ENCODE measurements at places on chromosomes 3 and 15.
A peak's percentile ranks its signal among the peaks of the same experiment; 100 is the strongest.

GRCh38 chr15:60766391-60767128 lies 287.6 kb upstream of the ICE2 start:
- DNase-seq, result no peak

- no peak for DNase-seq
Observed at GRCh38 chr15:69209661-69210060, 49.2 kb downstream of the GLCE start.

DNA sequence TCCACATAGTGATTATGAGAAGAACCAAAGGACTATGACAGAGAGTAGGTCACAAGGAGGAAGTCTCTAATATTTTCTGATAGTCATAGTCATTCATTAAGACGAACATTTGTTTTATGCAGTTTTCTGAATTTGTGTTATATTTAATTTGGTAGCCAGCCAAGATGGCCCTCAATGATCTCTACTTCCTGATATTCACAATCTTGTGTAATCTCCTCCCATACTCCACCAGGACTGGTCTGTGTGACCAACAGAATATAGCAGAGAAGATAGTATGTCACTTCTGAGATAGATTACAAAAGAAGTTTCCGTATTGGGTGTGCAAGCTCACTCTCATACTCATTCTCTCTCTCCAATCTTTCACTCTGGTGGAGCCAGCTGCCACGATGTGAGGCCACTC lies 30.8 kb downstream of the HLTF start:
- peak; percentile 53 for DNase-seq

DNA sequence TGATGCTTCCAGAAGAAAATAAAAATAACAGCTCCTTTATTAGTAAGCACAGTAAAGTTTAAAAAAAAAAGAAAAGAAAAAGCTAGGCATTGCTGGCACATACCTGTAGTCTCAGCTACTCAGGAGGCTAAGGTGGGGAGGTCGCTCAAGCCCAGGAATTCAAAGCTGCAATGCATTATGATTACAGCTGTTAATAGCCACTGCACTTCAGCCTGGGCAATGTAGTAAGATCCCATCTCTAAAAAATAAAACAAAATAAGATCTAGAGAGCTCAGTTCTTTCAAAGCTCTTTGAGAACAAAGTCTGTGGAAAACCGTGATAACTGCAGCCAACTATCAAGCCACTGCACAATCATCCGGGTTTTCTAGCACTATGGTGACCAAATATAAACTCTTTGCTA lies 212.2 kb downstream of the ZMAT3 start:
- no peak for DNase-seq

GRCh38 chr15:101332061-101332467 lies 37.0 kb upstream of the SNRPA1 start:
- DNase-seq, result no peak

GRCh38 chr15:29058903-29059539 lies 173.2 kb downstream of the APBA2 start:
- DNase-seq, result no peak

GRCh38 chr3:110384601-110385000 lies 687.0 kb upstream of the NECTIN3 start:
- DNase-seq, result no peak

- peak; percentile 86 for DNase-seq
Observed at GRCh38 chr15:64749167-64749566, 26.2 kb downstream of the RBPMS2 start.

DNA sequence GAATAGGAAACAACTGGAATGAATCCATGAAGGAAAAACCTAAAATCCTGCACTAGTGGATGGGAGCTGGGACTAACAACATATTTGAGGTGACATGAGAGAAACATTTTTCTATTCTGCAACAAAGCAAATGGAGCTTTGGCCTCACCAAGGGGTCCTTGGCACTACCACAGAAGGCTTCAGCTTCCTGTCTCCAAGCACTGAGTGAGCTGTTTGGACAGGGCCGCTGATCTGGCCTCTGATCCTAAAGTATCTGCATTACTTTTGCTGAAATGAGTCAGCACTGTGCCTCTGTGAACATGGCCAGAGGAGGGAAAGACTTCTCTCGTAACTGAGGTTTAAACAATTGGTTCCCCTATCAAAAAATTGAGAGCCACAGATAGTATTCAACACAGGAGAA lies 9.0 kb downstream of the ARPP21 start:
- DNase-seq, result no peak

- DNase-seq, result peak; percentile 11
Observed at GRCh38 chr15:67922971-67923945, 83.4 kb upstream of the RNU6-1 start.

GRCh38 chr3:98971169-98971681 lies 69.7 kb upstream of the DCBLD2 start:
- peak; percentile 53 for DNase-seq

DNA sequence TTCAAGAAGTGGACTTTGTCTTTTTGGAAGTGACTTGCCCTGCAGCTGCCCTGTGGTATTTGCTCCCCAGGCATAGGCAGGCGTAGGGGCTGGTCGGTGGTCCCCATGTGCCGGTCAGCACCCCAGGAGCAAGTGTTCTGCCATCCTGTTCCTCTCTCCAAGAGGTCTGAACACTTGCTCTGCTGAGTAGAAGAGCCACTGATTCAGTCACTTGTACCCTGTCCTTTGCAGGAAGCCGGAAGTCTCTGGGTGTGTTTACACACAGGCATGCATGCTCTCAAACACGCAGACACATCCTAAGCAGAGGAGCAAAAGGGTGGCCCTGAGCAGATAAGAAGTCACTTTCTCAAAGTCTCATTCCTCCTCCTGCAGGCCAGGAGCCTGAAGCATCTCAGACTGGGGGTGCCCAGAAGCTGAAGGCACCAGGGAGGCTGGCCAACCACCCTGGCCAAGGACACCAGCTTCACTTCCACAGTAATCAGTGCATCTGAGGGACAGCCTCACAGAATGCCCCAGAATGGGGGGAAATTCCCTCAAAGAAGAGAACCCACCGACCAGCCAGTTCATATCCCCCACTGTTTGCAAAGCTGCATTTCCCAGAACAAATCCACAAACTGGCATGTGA lies 88.7 kb upstream of the POMGNT2 start:
- no peak for DNase-seq

DNA sequence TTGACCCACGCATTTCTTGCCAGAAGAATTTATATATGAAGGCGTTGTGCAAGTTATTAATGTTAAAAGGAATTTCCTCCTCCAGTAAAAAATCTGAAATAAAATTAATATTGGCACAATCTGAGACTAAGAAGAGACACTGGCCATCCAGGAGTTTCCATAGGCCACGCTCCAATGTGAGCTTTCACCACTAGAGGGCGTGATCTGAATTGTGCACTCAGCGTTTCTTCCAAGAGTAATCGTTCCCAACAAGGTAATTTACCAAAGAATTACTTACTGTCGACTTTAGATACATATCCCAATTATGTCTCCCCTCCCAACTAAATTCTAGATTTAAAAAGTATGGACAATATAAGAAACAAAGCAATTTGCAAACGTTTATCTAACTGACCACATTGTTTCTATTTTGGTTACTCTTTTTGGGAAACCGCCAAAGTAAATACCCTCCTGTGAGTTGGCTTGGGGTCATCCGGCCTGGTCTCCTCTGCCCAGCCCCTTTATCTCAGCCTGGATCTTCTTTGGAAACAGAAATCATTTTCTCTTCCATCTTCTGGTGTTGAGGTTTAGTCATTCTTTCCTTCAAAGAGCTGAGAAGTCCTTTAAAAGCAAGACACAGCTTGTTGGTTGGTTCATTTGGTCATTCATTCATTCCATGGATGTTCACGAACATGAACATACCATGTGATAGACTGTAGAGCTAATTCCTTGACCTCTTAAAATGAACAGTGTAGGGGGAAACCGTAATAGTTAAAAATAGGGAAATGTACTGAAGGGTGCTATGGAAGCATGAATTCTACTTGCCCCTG lies 26.2 kb downstream of the POLR2M start:
- DNase-seq, result peak; percentile 71

- no peak for DNase-seq
Observed at GRCh38 chr3:53132347-53132746, 2.1 kb upstream of the RFT1 start.

- no peak for DNase-seq
Observed at GRCh38 chr15:28891588-28891987, 5.8 kb downstream of the APBA2 start.

DNA sequence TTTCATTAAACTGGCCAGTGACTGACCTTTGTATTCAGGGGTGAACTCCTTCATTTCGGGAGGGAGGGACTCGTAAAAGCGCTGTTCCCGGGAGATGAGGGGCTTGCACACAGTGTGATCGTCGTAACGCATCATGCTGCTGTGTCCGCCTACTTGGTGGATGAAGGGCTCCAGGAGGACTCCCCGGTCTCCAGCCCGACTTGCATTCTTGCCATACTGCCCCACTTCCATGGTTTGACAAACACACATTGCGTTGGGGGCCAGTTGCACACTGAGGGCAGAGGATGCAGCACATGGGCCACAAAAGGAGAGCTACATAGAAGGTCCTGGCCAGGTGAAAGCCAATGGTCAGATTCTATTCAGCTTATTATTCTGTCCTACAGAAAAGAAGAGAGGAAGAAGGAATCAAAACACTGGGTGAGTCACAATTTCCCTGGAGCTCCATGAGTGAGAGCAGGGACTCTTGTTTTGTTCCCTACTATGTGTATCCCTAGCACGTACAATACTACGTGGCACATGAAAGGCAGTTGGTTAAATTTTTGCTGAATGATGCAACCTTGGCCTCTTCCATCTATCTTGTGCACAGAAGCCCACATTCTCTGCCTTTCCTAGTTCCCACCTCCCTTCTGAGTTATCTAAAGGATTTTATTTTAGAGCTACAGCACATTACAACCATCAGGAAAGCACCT lies 24.2 kb upstream of the GMPPB start:
- DNase-seq, result no peak

GRCh38 chr3:175295248-175296130 lies 436.4 kb downstream of the NAALADL2 start:
- DNase-seq, result no peak

GRCh38 chr3:21942328-21942727 lies 191.3 kb upstream of the ZNF385D start:
- DNase-seq, result peak; percentile 58

GRCh38 chr15:71397377-71397776 lies 282.1 kb downstream of the THSD4 start:
- DNase-seq, result no peak

DNA sequence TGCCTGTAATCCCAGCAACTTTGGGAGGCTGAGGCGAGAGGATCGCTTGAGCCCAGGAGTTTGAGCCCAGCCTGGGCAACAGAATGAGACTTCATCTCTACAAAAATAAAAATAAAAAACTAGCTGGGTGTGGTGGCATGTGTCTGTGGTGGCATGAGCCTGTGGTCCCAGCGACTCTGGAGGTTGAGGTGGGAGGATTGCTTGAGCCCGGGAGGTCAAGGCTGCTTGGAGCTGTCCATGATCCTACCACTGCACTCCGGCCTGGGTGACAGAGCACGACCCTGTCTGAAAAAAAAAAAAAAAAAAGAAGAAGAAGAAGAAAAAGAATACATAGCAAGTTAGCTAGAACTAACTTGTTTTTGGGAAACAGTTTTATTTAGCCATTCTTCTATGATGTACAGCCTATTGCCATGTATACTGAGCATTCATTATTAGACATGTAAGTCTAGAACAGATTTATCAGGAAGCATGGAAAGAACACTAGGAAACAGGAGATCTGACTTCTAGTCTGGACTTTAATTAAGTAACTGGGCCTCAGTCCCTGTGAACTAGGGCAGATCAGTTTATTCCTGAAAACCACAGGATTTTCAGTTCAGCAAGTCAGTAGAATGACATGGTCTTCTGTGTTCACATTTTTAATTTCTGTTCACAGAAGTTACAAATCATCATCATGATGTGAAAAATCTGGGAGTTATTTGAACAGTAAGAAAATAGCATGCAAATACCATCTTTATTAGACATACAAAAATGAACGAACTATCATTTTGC lies 65.5 kb downstream of the KAT2B start:
- DNase-seq, result no peak

GRCh38 chr3:191944835-191945234 lies 483.9 kb downstream of the PYDC2 start:
- no peak for DNase-seq

DNA sequence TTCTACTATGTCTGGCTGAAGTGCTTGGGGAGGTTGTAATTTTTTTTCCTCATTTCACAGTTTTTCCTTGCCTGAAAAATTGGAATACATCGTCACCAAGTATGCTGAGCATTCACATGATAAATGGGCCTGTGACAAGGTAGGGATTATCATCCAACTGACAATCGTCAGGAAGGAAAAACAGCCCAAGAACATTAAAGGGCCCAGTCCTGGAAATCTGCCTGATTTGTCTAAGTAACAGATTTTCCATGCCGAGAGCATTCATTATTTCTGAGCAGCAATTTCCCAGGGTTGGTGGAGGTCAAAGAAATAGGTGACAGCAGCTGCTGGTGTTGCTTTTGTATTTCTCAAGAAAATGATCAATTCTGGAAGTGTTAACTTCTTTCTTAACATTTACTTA lies 226.0 kb upstream of the CHRM5 start:
- no peak for DNase-seq

GRCh38 chr3:113441051-113441770 lies at the start of gene CFAP44:
CFAP44 (minus strand) TSS chr3:113441493; CDS start chr3:113433664, 7,829 bp downstream.
- peak; percentile 93 for DNase-seq

GRCh38 chr3:18258492-18258891 lies 166.6 kb downstream of the SATB1 start:
- DNase-seq, result no peak

GRCh38 chr3:159857840-159858239 lies 130.8 kb upstream of the IL12A start:
- no peak for DNase-seq

DNA sequence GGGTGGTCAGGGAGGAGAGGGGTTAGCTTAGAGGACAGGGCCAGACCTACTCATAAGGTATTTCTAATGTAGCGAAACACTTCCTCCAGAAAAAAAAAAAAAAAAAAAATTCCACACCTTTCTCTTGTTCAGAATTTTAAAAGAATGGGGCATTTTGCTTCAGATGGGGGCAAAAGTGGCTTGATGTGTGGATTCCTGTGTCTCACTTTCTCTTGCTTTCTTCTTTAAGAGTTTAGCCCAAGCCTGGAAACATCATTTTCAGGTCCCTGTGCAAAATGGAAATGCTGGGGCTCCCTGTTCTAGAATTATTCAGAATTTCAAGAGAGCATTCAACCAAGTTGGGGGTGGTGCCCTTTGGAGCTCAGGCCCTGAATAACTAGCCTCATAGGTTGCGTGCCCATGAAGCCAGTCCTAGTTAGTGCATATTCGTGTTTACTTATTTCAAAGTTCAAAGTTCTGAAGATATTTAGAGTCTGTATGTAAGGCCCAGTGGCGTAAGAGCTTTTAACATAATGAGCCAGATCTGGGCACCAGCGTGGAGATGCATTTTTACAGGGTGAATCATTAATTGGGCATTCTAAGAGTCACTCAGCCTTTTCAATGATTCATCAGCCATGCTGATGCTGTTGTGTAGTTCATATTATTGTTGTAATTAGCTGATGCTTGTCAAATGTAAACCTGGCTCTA lies 104.5 kb downstream of the RPLP1 start:
- DNase-seq, result peak; percentile 85

DNA sequence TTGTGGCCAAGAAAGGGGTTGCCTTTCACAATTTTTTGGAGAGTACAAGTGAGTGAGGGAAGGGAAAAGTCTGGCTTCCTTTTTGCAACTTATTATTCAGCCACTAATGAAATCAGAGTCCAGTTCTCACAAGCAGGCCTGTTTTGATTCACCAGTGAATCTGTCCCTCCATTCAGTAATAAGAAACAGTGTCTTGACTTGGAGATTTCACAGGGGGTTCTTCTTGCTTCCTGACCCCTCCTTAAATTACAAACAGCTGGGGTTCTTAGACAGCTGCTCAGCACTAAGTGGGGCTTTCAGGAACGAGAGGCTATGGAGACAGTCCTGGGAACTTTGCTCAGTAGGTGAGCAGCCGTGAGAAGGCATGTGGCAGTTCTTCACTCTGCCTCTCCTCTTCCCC lies 24.5 kb downstream of the SEMA3G start:
- DNase-seq, result no peak

GRCh38 chr15:75775296-75776064 lies 62.8 kb upstream of the CSPG4 start:
- DNase-seq, result peak; percentile 50

All from osteoblast (primary cell).